Hematopoietic multipotent progenitor cell treated with erythropoietin and hydrocortisone succinate and interleukin-3 and kit ligand, for 8 days (in vitro differentiated cells): ENCODE measurements at places on chromosomes 6 and 20.
A peak's percentile ranks its signal among the peaks of the same experiment; 100 is the strongest.

GRCh38 chr20:51420805-51421204 lies 121.7 kb downstream of the NFATC2 start:
- DNase-seq = no peak

GRCh38 chr6:54108271-54108670 lies 3.0 kb upstream of the MLIP start:
- DNase-seq = no peak

DNA sequence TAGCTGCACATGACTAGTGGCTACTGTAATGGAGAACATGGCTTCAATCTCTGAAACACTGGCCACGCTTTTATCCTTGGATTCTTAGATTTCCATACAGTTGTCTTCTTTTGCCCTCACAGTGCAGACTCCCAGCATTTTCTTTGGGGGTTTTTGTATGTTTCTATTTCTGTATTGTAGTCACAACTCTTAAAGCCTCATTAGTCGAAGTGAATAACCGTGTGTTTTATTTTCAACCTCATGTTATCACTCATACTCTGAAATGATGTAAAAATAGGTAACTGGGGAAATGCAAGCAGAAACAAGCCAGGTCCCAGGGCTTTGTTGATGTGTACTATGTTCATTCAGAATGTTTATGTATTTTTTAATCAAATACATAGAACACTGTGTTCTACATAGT lies 162.9 kb downstream of the JARID2 start:
- no peak for DNase-seq

DNA sequence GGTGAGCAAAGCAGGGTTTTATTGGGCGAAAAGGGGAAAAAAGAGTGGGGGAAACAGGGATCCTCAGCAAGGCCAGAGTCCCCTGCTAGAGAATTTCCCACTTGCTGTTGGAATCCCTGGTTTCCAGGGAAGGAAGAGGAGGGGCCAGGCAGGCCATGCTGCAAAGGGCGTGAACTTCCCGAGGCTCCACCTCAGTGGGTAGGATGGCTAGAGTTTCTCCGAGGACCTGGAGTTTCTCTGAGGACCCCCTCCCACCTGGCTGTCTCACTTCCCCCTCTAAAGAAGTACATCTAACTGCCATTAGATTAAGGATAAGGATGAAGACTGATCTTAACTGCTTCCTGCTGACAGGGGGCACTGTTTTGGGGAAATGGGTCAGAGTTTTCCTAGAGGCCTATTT lies 1239.3 kb upstream of the GJE1 start:
- no peak for DNase-seq

- DNase-seq = peak; percentile 7
Measured at GRCh38 chr6:95866732-95867131, 149.0 kb upstream of the FUT9 start.

DNA sequence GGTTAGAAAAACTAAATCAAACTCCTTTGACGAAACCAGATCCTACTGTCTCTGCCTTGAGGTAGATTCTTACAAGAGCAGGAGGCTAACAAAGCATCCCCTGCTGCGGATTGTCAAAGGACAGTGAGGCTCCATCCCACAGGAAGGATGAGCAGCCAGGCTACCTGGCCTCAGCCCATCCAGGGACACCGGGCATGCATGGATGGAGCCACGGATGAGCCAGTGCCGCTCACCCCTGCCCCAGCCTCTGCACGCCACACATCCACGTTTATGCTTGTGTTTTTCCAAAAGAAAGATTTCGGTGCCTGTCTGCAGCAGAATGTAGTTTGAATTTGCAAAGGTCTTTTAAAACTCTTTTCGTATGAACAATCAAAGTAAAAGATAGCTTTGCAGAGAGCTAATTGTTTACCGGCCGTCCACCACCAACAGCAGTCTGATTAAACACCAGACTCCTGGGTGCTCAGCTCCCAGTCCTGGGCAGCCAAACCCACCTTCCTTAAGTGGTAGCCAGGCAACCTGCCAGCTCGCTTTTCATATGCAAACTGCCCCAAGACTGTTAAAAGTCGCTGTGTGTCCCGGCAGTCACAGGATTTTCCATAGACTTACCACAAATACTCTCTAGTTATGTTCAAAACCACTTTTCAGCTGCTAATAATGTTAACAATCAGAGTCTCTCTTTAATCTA lies 999 bp downstream of the THBS2 start:
- DNase-seq = no peak

GRCh38 chr6:130107710-130108109 lies 89.3 kb downstream of the L3MBTL3 start:
- no peak for DNase-seq

- no peak for DNase-seq
Measured at GRCh38 chr20:50368813-50369224, 141.4 kb upstream of the PTPN1 start.

DNA sequence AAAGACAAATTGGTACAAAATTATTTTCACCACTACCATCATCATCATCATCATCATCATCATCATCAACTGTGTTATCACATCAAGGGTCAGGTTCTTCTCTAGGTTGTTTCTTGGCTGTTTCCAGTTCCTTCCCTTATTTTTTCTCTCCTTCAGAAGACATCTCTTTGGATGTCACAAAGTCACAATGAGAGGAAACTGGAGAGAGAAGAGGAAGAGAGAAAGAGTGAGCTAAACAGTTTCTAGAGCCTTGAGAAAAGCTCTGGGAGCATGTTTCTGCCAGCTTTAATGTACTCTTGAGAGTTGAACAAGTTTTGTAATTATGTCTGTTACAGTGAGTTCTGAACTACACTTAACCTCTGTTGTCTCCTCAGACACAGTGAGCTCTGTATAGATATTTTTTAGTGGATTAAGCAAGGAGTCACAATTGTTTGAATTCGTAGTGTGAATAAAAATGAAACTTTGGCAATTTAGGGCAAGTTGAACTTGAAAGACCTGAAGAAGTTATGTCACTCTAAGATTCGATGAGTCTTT lies 123.0 kb upstream of the AKIRIN2 start:
- no peak for DNase-seq

DNA sequence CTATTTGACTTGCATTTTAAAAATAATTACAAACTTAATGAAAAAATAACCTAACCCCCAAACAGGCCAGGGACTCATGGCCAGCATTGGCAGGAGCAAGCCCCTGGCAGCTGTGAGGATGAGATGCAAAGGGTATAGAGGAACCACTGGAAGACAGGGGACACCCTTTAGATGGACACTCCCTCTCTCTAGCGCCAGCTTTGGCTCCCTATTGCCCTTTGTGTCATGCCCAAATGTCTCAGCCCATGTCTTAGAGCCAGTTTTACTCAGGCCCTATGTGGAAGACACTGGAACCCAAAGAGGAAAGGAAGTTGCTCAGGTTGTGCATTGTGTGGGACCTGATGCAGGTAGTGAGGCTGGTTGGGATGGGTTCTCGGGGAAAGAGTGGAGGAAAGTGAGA lies 34.9 kb upstream of the RSPO4 start:
- DNase-seq = no peak

DNA sequence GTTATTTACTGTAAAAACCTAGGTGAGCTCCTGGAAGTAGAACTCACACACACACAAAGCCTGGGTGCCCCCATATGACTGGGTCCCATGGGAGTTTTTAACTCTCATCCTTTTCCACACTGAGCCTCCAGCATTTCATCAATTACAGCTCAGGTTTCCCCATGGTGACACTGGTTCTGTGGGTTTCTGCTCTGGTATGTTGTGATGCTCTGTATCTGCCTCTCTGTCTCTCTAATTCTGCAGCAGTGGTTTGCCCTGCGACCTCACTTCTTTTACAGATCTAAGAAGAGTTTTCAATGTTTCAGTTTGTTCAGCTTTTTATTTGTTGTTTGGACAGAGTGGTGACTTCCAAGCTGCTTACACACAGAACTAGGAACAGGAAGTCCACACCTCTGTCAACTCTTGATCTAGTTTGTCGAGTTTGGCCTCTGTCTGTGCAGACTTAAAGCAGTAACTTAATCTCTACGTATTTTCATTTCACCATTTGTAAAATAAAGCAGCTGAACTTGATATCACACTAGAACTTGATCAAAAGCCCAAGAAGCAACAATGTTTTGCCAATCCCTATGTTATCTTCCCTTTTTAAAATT lies 554.3 kb downstream of the EPHA7 start:
- no peak for DNase-seq
